ENCODE measurements at places on chromosomes 16 and 17.

DNA sequence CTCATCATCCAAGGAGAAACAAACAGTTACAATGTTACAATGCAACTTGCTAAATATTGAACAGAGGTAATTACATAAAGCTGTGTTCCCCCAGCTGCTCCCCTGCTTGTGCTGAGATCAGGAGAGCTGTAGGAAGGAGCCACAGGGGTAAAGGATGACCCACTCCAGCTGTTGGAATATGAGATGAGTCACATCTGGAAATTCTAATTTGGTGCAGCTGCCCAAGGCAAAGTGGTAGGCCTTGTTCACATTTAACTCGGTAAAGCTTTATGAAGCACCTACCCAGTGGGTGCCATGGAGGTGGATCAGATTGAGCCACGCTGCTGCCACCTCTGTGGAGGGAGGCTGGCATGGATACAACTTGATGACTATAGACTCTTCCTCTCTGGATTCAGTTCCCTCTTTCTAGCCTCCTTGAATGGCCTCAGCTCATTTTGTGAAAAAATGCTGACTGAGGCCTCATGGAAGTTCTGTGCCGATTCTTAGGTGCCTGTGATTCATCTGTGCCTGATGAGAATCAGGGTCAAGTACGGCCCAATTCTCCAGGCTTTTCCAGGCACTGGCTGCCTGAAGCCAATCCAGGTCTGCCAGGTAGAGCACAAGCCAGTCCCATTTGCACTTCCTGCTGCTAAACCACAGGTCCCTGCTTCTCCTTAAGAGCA lies 7.4 kb downstream of the ZNF689 start:
- DNase-seq: peak; percentile 43

- DNase-seq: no peak
These were observed 1185.9 kb upstream of the GOT2 start for GRCh38 chr16:59920054-59920453.

DNA sequence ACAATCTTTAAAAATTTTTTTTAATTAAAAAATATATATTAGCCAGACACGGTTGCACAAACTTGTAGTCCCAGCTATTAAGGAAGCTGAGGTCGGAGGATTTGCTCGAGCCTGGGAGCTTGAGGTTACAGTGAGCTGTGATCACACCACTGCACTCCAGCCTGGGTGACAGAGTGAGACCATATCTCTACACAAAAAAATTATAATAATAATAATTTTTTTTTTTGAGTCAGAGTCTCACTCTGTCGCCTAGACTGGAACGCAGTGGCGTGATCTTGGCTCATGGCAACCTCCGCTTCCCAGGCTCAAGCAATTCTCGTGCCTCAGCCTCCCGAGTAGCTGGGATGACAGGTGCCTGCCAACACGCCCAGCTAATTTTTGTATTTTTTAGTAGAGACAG lies 23.8 kb downstream of the LITAF start:
- no peak for DNase-seq

- DNase-seq: no peak
These were observed 16.3 kb downstream of the AXIN1 start for GRCh38 chr16:336269-336668.

GRCh38 chr16:75695708-75696107 lies 5.6 kb downstream of the DUXB start:
- DNase-seq: peak; percentile 7

- peak; percentile 75 for DNase-seq
These were observed 324.7 kb downstream of the BCAS3 start for GRCh38 chr17:61002316-61002736.

GRCh38 chr16:46785076-46785845 lies 37.1 kb upstream of the MYLK3 start:
- DNase-seq: no peak

GRCh38 chr16:11955713-11956123 lies 9.3 kb upstream of the TNFRSF17 start:
- DNase-seq: peak; percentile 89

DNA sequence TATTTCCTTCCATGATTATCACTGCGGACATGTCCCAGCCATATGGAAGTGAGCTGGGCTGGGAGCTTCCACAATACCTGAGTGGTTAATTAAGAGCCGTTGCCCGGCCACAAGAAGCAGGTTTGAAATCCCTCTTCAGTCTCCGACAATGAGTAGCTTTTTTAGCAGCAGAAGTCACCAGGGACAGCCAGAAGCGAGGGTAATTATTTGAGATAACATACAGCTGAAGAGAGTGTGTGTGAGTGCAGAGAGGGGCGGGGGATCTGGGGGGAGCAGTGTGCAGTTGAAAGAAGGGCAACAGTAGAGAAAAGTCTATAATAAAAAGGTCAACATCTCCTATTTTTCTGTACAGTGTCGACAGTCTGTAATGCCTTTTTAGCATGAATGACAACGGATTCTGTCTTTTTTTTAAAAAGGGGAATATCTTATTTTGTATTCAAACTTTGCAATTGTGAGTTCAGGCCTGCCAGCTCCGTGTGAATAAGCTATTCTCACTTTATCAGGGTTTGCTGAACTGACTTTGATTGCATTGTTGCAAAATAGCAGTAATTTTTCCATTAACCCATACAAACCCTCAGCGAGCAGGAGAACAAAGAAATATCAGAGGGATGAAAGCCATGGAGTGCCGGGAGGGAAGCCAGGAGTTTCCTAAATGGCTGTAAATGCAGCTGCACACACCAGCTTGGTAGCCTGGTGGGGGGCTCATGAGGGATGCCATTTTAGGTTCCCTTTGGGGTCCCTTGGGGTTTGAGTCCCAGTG lies 220.3 kb upstream of the IRX3 start:
- peak; percentile 65 for DNase-seq

GRCh38 chr16:50862818-50863643 lies 121.1 kb downstream of the CYLD start:
- DNase-seq: no peak

DNA sequence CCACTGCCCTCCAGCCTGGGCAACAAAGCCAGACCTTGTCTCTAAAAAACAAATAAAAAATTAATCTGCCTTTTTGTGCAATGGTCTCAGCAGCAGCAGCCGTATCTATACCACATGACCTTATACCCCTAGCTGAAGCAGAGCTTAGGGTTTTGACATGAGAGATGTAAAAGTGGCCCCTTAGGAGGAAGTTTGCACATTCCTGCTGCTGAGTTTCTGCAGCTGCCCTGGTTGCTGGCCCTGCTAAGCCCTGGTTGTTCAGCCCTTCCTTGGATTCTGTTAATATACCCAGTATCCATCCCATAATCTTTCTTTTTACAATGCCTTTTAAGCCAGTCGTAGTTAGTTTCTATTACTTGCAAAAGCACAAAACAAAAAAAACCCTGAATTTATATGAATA lies 33.0 kb upstream of the PRKCB start:
- DNase-seq: no peak

DNA sequence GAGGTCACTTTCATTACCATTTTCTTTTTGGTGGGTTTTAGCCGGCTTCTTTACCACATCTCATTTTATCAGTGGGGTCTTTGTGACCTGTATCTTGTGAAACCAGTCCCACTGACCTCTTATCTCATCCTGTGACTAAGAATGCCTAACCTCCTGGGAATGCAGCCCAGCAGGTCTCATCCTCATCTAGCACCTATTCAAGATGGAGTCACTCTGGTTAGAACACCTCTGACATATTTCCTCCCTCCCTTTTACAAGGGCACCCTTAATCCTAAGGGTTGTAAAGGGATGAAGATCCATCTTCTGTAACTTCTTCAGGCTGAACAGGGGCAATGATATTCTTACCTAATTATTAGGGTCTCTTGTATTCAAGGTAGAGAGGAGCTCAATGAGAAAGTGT lies 107.9 kb upstream of the HAS3 start:
- no peak for DNase-seq

DNA sequence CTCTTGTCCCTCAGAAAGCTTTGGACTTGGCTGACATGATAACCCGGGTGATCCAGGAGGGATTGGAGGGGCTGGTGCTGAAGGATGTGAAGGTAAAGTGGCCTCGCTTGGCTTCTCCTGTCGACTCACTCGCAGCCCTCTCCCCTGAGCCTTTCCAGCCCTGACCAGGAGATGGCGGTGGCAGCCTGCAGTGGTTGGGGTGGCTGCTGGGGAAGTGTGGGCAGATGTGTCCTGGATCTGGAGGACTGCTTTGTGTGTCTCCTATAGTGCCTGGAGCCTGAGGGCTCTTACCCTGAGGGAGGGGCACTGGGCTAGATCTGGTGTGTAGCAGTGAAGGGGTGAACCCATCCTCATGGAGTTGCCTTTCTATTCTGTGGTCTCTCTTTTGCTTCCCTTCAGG lies 17.9 kb downstream of the LIG3 start:
- DNase-seq: peak; percentile 66

DNA sequence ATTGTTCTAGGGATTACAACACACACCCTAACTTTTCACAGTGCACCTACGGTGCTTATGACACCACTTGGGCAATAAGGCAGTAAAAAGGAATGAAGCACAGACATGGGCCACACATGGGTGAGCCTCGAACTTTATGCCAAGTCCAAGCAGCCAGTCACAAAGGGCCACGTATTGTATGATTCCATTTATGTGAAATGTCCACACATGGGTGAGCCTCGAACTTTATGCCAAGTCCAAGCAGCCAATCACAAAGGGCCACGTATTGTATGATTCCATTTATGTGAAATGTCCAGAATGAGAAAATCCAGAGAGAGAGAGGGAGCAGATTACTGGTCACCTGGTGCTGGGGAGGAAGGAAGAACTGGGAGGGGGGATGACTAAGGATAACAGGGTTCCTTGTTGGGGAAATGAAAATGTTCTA lies 22.2 kb downstream of the RMI2 start:
- DNase-seq: peak; percentile 71

DNA sequence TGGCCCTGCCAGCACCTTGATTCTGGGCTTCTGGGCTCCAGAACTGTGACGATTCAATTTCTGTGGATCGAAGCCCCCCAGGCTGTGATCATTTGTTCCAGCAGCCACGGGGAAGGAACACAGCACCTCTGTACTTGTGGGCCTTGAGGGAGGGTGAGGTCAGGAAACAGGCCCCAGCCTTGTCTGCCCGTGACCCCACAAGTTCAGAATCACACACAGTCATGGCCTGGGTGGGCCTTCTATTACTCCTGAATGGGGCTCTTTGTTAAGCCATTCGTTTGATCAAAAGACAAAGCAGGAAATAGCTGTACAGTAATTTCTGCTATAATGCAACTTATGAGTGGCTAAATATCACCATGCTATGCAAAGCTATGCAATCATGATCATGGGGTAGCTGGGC lies 10.1 kb downstream of the ST6GALNAC2 start:
- no peak for DNase-seq

- DNase-seq: peak; percentile 35
These were observed 41.7 kb downstream of the RMI2 start for GRCh38 chr16:11386791-11387546.

DNA sequence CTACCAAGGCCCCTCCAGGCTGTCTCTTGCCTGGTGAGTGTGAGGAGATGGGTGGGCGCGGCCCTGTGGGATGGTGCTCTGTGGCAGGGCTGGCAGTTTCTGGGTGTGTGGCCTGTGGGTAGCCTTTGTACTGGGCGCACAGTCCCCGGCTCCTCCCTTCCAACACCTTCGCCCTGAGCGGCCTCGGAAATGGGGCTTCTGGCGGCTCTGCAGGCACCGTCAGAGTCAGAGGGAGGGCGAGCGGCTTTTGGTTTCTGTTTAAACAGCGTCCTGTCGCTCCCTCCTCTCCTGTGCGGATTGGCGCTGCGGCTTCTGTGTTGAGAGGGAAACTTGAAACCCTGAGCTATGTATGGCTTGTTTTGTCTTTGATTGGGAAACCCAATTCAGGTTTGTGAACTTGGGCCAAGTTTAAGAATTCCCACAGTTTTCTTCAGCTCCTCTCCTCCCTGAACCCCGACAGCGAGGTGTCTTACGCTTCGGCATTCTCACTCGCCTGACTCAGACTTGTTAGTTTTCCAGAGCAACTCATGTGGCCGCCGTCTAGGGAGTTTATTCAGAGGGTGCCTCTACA lies 8.3 kb upstream of the ZNF750 start:
- DNase-seq: peak; percentile 24

DNA sequence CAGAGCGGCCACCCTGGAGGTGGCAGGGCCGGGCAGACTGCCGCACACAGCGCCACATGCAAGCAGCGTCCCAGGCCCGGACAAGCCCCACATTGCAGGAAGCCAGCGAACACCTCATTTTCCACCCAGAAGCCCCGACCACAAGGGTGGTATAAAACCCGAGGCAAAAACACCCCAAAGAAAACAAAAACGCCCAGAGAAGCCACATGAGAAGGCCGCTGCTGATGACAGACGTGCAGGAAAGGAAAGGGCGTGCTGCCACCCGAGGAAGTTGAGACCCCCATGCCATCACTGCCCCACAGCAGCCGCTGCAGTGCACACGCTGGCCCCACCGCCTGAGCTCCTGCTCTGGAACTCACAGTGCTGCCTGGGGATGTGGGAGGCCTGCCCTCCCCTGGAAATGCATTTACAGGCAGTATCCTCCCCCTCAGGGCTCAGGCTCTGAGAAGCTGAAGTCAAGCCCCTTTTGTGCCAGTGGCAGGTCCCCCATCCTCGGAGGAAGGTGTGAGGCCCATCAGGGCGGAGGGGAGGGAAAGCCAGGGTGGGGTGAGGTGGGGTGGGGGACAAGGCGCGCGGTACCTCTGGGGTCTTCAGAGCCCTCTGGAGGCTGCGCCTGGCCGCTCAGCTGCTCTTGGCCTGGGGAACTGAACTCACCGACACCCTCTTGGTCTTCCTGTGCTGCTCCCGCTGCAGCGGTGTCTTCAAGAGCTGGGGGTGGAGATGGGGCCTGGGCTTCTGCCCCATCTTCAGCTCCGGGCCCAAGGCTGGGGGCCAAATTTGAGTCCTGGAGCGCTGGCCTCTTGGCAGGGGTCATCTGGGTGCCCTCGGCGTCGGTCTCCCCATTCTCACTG lies 62.0 kb downstream of the IL21R start:
- no peak for DNase-seq

DNA sequence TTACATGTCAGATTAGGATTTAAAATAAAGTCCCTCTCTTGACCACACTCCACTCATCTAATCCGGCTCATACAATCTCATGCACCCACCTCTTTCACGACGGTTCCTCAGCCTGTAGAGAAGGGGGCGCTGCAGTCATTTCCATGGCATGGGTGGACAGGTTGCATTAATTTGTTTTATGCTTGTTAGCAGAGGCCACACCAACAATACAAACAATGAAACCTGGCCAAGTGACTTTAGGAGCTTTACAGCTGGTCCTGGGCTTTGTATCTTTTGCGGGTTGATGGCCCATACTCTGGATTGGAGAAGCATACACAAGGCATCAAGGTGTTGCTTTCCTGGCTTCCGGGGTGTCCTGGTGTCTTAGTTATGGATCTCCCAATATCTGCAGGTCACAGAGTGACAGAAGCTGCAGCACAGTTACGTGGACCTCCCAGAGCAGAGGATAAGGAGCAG lies 9.7 kb upstream of the SNF8 start:
- peak; percentile 56 for DNase-seq

- DNase-seq: peak; percentile 57
These were observed 18.5 kb upstream of the ALDH3A1 start for GRCh38 chr17:19766421-19767270.

DNA sequence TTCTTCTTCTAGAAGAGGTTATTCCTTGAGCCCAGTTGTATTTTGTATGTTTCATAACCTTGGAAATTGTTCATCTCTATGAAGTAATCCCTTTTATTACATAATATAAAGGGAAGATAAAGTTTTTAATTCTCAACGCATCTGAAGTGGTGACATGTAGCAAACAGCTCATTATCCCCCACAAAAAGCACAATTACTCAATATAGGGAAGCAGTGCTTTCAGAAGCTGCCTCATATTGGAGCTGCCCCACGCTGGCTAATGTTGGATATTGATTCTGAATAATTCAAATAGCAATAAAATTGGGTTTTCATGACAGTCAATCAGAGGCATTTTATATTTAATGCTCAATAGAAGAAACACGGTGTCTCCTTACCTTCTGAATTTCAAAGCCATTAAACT lies 604.3 kb upstream of the RBFOX1 start:
- DNase-seq: no peak

Measured in fibroblast of the aortic adventitia (primary cell).